Hypothalamus (tissue), 51 donors: ENCODE measurements at places on chromosomes 16 and 17.

GRCh38 chr16:68605746-68606145 is 39.4 kb upstream of the CDH3 start:
- no peak for DNase-seq

DNA sequence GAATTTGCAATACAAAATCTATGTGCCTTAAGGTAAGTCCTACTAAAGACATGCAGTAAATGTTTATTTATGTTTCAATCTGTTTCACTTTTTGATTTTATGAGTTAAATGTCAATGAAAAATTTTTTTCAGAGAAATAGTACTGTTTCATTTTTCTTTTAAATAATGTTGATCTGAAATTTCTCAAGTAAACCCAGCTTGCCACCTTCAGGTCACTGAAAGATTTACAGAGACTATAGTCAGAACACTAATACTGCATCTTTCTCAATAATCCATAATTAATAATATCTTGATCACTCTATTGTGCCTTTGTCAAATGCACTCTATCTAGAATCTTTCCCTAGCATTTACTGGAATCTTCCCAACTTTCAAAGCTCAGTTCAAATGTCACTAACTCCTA is 6.5 kb upstream of the DHX40 start:
- no peak for DNase-seq

- no peak for DNase-seq
Observed at GRCh38 chr17:10360578-10360977, 12.2 kb downstream of the MYH13 start.

DNA sequence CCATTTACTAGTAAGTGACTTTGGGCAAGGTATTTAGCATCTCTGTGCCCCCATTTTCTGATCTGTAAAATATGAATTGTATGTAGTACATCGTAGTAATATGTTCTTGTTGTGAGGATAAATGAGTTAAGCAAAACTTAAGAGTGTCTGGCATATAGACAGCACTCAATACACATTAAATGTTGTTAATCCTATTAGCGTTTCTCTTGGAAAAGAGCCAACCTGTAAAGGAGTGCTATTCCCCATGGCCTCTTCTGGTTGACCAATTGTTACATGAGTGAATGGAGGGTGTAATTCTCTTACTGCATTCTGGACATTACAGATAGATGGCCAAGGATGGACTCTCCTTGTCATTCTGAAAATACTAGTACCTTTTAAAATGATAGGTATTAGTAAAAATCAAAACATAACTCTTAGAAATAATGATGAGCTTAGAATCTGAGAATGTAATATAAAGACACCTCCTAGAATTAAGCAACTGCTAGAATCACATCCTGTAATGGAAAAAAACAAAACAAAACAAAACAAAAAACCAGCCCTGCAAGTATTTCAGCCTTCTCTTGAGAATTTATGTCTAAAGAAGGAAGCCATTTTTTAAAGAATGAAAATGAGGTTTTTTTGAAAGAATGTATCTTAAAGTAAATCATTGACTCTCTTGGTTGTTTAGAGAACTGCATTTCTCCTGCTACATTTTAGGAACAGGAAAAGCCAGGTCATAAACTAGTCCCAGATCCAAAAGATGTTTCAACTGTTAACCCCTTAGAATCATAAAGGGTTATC is 30.5 kb downstream of the IQCK start:
- DNase-seq = no peak

DNA sequence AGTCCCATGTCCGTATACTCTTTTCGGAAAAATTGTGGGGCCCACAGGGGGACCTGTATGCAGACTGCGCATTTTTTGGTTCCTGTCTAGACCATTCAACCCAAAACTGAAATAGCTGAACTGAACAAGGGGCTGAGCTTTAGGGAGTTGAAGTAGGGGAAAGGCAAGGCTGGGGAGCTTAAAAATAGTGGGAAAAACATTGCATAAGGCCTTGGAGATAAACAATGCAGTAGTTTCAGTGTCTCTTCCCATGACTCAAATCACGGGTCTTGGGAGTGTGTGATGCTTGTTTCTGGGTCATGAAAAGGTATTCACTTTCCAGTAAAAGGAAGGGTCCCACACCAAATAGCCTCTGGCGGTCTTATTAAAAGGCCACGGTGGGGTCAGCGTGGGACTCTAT is 402.8 kb upstream of the SALL1 start:
- DNase-seq = no peak

DNA sequence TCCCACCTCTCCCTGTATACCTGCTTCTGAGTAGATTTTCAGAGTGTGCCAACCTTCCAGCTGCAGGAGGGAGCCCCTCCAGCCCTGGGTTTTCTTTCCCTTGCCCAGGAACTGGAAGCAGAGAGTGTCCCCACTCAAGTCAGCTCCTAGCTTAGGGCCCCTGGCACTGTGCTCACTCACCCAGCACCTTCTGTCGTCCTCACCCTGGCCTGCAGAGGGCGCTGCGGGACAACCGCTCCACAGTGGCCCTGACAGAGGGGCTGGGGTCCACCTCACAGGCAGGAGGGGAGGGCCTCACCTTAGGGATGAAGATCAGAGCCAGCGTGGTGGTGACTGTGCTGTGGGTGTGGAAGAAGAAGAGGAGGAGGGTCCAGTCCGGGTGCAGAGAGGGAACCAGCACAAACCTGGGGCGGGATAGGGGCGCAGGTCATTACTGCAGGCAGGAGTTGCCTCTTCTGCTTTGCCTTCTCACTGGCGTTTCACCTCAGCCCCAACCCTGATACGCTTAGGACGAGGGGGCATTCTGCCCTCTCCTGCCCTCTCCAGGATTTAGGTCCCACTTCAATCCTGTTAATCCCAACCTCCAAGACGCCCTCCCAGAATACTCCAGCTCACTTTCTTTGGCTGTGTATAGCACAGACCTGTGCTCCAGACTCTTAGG is 10.0 kb downstream of the GPR179 start:
- DNase-seq = no peak

DNA sequence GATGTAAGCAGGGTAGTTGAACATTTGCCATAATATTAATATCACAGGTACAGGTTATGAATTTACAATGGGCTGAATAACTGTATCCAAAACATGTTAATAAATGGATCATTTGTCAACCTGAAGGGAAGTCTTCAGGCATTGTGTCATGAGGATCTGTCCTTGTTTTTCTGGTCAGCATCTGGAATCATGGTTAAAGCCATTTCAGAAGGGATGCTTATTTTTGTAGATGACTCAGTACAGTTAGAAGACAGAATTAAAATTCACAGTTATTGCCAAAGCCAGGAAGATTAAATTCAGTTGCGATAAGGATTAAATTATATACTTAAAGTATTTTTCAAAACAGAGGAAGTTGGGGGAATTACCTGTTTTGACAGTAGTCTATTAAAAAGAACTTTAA is 8.0 kb downstream of the PSMD11 start:
- DNase-seq = no peak

- no peak for DNase-seq
Observed at GRCh38 chr17:11813871-11814270, 183.4 kb downstream of the ZNF18 start.

DNA sequence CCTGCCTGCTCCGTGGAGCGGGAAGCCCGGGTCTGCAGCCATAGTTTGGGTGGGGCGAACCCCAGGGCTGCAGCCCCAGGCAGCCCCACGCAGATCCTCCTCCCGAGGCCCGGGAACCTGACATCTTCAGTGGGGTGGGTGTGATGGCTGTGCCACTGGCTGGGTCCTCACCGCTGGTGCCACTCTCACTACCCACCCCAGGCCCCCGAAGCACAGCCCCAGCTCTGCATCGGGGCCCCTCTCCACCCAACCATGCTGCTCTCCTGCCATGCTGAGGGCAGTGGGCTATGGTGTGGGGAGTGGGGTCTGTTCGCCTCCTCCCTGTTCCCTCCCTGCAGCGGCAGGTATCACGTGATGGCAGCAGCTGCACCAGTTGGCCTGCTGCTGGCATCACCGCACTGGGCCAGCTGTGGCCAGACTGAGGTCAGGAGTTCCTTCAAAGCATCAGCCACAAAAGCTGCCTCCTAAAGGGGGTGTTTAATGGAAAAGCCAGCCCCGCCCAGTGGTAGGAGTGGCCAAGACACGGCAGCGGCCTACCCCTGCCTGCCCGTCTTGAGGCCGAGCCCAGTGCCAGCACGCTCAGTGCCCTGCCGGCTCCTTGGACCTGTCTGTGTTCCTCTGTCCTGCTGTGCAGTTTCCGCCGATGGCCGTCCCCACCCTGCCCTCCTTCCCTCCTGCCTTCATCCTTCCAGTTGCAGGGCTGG is 10.8 kb downstream of the KCTD5 start:
- peak; percentile 66 for DNase-seq

DNA sequence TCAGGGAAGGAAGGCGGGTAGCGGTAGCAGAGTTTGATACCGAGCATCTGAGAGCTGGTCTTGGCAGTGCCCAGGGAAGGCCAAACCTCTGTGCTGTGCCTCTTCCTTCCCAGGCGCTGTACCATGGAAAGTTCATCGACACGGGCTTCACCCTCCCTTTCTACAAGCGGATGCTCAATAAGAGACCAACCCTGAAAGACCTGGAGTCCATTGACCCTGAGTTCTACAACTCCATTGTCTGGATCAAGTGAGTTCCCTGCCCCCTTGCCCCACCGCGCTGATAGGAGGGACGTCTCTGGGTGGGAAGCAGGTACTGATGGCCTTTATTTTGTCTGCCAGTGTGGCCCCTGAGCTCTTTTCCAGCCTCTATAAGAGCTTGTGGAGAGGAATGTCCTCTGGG is 15.4 kb upstream of the CLEC18A start:
- no peak for DNase-seq

- DNase-seq = no peak
Observed at GRCh38 chr16:54289945-54290832, 3.6 kb upstream of the IRX3 start.
